A549 treated with Mapracorat at 1 μM for 4 hours (cell line): ENCODE measurements at places on chromosomes 7 and 10. TPM values are rescaled to one million over a fixed set of nuclear protein-coding genes. Genes with fewer than 3 reads are reported as not detected.

Gene SKIDA1
- 0.85 to 1.3 TPM (median 1.0 TPM) in 5 replicates for total RNA-seq

Gene CFAP58
- 0.11 to 0.24 TPM (median 0.15 TPM) in 5 replicates for total RNA-seq

Gene MEPCE
- total RNA-seq: 38.4 to 47.7 TPM (median 42.2 TPM) in 5 replicates

Gene CCZ1B
- 24.4 to 35.3 TPM (median 29.4 TPM) in 5 replicates for total RNA-seq

Gene AGR3
- total RNA-seq: not detected in 5 replicates

Gene NSUN5
- 55.1 to 68.6 TPM (median 67.0 TPM) in 5 replicates for total RNA-seq

Gene WNT2
- not detected in 5 replicates for total RNA-seq

Gene NUPR2
- total RNA-seq: not detected in 5 replicates
